ENCODE measurements at places on chromosomes 7 and 10.

GRCh38 chr10:95374597-95375209, 83.9 kb upstream of the PDLIM1 start:
- peak; percentile 73 for DNase-seq

DNA sequence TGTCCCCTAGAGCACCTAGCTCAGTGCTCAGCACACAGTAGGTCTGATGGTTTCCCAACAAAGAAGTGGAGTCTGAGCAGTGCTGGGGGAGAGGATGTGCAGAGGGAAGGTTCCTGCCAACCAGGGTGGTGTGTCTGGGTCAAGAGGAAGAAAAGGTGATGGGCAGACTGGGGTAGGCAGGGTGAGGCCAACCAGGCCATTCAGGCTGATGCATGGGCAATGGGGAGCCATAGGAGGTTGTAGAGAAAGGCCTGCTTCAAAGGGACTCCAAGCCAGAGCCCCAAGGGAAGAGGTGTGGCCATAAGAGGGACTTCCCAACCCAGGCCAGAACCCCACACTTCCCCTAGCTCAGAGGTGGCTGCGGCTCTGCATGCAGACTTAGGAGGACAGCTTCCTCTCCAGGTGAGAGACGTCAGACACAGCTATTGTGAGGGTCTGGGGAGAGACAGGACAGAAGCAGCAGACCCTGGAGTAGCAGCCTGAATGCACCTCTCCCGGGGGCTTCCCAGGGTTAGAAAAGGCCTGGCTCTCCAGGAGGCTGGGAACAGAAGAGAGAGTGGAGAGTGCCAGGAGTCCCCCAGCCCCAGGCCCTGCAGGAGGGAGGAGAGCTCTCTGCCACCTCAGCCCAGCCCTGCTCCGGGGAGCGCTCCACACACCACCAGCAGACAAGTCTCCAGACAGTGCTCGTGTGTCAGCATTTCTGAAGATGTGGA, 87.4 kb upstream of the ZMIZ1 start:
- DNase-seq, result no peak

DNA sequence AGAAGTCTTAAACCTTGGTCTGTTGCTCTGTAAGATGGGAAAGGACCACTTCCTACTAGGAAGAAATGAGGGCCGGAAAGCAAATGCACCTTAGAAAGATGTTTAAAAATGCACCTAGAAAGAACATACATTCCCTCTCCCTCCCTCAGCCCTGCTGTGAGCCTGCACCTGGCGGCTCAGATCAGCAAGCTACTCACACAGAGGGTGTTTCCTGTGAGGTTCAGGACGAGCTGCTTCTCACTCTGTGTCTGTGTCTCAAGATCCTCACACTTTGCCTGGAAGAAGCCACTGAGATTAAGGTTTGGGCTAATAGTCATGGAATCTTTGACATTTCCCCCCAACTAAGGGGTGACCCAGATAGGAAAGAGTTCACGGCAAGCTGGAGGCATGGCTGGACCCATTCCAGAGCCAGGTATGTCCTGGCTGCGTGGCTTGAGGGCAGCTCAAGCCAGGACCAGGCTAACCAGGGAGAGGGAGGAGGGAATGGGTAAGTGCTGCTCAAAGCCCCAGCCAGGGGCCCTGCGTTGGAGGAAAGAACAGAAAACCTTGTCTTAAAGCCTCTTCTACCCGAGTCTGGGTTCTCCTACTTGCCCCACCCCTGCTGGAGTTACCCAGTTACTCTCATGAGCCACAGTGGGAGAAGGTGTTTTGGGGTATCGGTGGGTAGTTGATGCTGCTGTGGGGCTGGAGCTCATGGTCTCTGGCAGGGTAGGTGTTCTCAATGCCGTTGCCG, 47.5 kb downstream of the PODXL start:
- DNase-seq, result no peak

GRCh38 chr7:18666107-18666728, 170.7 kb downstream of the HDAC9 start:
- peak; percentile 80 for DNase-seq

- no peak for DNase-seq
Observed at GRCh38 chr10:76138286-76138685, 706.9 kb downstream of the LRMDA start.

GRCh38 chr10:4704034-4704545, 121.9 kb upstream of the AKR1E2 start:
- peak; percentile 93 for DNase-seq

GRCh38 chr10:116440330-116441030, 12.8 kb downstream of the PNLIPRP3 start:
- DNase-seq, result no peak

- peak; percentile 19 for DNase-seq
Observed at GRCh38 chr10:62015994-62016393, 114.5 kb downstream of the ARID5B start.

DNA sequence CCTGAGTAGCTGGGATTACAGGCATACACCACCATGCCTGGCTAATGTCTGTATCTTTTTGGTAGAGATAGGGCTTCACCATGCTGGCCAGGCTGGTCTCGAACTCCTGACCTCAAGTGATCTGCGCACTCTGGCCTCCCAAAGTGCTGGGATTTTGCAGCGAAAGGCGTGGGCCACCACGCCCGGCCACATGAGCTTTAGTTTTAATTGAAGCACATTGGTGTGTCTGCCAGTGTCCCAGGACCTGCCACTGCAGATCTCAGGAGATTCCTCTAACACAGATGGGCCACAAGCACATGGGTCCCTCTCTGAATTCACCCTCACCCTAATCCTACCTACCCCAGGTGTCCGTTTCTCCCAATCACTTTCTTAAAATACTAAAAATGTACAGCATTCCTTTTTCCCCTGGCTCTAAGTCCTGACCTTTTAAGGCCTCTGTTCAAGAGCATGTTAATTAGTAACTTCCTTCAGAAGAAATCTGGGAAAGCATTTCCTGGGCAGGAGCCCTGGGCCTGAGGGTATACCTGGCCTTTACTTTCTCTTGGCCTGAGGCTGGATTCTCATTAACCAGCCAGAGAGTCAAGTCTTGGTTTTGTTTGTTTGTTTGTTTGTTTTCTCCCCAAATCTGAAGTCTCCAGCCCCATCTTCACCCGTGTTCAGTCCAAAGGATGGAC, 82.6 kb downstream of the PRPF18 start:
- DNase-seq, result no peak

- peak; percentile 5 for DNase-seq
Observed at GRCh38 chr7:143205560-143206293, 16.1 kb upstream of the TAS2R40 start.

- DNase-seq, result no peak
Observed at GRCh38 chr7:50428911-50429310, 21.2 kb downstream of the FIGNL1 start.

DNA sequence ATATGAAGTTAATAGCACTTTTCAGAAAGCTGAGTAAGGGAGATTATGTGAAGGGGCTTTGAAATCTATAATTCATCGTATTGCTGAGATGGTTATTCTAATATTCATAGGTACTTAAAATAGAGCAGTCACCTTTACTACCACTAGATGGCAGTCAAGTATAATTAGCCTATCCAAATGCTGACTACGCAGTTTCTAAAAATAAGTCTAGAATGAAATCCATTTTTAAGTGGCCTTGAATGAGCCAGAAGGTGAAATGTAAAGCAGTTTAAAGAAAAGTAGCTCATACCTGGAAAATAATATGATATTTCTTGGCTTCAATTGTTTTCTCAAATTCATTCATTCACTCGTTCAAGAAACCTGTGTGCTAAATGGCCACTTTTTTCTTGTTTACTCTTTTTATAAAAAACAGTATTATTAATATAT, 1277.1 kb downstream of the GATA3 start:
- peak; percentile 42 for DNase-seq

- DNase-seq, result no peak
Observed at GRCh38 chr10:93420944-93421825, 60.9 kb downstream of the MYOF start.

- DNase-seq, result peak; percentile 98
Observed at GRCh38 chr10:78255796-78256638, 222.4 kb downstream of the RPS24 start.

- DNase-seq, result no peak
Observed at GRCh38 chr7:153004341-153004740, 244.8 kb downstream of the ACTR3B start.

GRCh38 chr10:5958675-5959074, 18.7 kb downstream of the IL15RA start:
- DNase-seq, result no peak

- DNase-seq, result peak; percentile 30
Observed at GRCh38 chr10:2925631-2926030, 141.7 kb upstream of the PFKP start.

- DNase-seq, result no peak
Observed at GRCh38 chr10:8403711-8404371, 349.4 kb downstream of the GATA3 start.

- no peak for DNase-seq
Observed at GRCh38 chr10:81013771-81014170, 476.1 kb downstream of the SH2D4B start.

DNA sequence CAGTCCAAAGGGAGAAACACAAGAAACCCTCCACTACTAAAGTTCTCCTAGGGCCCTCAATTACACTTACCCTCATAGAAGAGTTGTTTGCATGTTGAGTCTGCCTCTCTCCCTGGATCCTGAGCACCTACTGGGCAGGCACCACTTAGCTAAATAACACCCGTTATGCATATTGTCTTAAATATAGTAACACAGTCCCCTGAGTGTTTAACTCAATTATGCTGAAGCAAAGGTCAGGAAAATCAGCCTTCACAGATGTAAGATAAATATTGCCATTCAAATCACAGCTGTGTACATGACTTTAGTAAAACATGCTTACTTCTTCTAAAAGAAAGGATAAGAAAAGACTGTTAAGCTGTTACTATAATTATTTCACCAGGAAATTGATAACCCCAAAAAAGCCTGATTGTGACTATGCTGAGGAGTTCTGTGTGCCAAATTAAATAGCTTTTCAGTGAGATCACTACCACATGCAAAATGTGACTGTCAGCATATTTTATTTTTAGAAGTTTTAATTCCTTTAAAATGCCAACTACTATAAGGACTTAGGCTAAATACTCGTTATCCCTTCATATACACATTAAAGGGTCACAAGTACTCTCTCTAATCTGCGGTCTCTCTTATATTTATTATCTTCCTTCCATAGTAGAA, 733.9 kb upstream of the PHF14 start:
- no peak for DNase-seq

GRCh38 chr7:123763191-123763661, 14.4 kb upstream of the WASL start:
- DNase-seq, result no peak

- no peak for DNase-seq
Observed at GRCh38 chr7:70707823-70708243, 424.1 kb upstream of the GALNT17 start.

DNA sequence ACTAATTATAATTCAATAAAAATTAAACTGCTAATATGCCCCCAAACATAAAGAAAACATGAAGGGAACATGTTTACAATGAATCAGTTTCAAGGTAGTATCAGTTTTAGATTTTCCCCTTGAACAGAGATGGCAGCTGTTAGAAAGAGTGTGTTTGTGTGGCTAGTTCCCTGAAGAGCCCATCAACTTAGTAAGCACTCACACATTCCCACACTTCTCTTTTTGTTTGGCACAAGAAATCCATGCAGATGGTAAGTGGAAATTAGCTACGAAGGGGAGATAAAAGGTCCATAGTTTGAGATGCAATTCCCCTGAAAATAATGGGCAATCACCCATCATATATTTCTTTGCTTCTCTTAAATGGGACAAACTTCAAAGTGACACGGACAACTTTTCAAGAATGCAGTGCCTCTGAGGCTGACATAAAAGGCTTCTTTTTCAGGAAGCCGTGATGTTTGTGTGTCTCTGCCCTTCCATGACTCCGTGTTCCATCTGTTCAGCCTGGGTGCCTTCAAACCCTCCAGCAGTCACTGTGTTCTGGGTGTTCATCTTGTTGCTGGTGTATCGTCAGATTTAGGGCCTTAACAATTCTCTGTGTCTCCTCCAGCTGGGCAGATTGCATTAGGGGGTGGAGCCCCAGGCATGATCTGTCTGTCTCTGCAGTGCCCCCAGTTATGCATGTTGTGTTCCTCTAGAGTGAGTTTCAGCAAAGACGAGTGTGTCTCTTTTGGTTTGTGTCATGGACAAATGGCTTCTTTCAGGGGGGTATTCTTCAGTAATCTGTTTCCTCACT, 259.5 kb upstream of the NPY start:
- peak; percentile 36 for DNase-seq

DNA sequence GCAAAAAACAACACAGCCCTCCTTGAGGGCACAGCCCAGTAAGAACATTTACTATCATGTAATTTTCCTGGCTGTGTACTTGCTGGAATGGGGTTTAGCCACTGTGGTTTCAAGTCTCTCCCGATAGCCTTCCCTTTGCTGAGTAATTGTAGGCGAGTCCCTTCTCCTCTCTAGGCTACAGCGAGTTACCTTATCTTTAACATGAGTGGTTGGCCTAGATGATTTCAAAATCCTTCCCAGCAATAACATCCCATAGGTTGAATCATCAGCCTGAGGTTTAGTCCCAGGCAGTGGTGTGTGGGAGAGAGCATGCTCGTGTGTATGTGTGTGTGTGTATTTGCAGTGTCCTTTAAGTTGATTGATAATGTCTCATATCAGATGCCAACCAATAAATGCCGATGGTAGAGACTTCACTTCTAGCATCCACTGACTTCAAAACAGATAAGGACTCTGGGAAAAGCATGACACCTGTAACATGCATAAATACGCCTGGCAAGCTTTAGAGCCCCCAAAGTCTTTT, 142.9 kb upstream of the ZMIZ1 start:
- peak; percentile 87 for DNase-seq

- peak; percentile 84 for DNase-seq
Observed at GRCh38 chr7:98394377-98394836, 6.5 kb downstream of the BAIAP2L1 start.

DNA sequence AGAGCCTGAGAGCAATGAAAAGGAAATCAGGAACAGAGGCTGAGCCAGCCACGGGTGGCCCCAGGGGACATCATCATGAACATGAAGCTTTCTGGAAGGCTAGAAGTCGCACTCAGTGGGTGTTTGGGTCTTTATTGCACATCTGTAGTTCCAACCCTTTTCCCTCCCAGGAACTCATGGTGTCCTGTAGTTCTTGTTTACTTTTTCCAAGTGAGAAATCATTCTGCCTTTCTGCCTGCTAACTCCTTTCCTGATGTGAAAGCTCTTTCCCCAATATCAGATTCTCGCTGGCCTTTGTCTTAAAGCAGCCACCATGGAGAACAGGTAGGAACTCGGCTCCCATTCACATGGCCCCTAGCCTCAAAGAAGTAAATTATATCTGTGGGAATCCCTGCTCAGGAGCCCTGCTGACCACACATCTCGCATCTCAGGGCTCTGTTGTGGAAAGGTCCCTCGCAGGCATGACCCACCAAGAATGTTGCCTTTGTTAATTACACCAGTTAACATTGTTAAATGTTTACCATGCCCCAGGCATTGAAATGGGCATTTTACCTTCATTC, 542.7 kb downstream of the TNS3 start:
- no peak for DNase-seq

All from EL (cell line).